ENCODE measurements at places on chromosomes 1 and 21.

- no peak for DNase-seq
- H3K27me3 ChIP-seq: peaks cover 9% of the 10 kb centered on the region
- no peaks in the 10 kb centered on the region for H3K36me3 ChIP-seq
Observed at GRCh38 chr1:29362764-29363163, 126.4 kb downstream of the PTPRU start.

DNA sequence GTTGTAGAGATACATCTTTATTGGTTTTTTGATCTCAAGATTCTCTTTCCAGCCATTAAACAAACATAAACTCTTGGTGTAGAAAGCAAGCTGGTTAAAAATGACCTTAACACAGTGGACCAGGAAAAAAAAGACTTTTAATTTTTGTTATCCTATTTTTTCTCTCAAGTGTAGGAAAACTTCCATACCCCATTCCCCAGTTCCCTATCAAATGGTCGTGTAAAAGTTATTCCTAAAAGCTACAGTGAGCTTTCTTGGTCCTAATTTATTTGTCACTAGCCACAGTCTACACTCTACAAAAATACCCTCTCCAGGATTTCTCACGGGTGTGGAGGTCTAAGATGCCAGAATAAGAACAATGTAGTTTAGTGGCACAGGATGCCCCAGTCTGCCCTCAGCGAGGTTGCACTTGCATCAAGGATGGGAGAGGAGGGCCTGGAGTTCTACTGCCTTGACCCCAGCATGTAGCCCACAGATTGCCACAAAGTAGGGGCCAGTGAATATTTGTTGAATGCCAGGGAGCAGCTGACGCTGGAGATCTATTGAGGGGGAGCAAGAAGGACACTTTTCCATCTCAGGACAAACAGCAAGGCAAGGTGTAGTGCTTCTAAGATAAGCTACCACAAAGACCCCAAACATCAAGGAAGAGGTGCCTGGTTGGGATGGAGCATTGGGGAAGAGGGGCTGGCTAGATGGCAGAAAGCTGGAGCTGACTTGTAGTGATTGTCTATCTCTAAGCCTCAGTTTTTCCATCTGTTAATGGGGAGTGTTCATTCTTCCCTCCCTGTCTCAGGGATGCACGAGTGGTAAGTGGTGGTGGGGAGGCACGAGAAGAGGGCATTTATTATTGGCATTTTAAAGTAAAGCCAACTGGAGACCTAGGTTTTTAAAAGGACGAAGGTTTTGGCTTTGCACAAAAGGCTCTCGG is 1.8 kb downstream of the MYCL start:
- H3K4me1 ChIP-seq: peaks cover 19% of the 10 kb centered on the region
- peaks cover 38% of the 10 kb centered on the region for H3K27me3 ChIP-seq
- H3K36me3 ChIP-seq: no peaks in the 10 kb centered on the region
- H3K4me3 ChIP-seq: peak overlapping the region; percentile 49

GRCh38 chr21:34642211-34643075 is 26.4 kb upstream of the CLIC6 start:
- peaks cover 10% of the 10 kb centered on the region for H3K4me1 ChIP-seq
- no peaks in the 10 kb centered on the region for H3K36me3 ChIP-seq
- H3K4me3 ChIP-seq: no peak overlapping the region
- no peaks in the 10 kb centered on the region for H3K27me3 ChIP-seq
- H3K27ac ChIP-seq: no peak overlapping the region

DNA sequence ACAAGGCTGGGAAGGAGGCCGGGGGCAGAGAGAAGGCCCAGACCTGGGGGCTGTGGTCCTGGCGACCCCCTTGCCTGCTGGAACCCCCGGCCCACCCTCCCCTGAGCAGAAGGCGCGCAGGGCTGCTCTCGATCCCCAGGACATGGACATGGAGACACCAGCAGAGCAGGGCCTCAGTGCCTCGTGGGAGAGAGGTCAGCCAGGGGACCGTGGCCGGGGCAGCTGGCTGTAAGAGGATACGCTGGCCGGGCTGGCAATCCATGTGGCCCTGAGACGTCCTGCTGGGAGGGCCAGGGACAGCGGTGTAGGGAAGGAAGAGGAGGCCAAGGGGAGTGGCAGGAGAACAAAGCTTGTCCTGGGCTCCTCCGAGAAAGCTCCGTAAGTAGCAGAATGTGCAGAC is 132.2 kb downstream of the CASZ1 start:
- peaks cover 11% of the 10 kb centered on the region for H3K36me3 ChIP-seq
- DNase-seq: no peak
- no peak overlapping the region for H3K4me3 ChIP-seq
- H3K27me3 ChIP-seq: no peaks in the 10 kb centered on the region

DNA sequence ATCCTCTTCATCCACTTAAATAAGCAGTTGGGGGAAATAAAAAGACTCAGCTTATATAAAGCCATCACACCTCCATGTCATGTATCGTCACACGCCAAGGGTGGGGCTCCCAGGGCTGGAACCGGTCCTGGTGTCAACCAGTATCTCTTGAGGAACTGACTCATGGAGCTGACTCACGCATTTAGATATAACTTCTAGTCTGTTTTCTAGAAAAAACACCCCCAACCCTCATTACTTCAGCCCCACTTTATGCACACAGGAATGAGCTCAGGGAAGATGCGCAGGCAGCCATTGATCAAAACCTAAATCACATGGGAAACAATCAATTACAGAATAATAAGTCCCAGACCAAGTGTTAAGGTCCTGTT is 6.9 kb upstream of the IL22RA1 start:
- H3K27ac ChIP-seq: no peak overlapping the region
- peaks cover 12% of the 10 kb centered on the region for H3K4me1 ChIP-seq
- no peak overlapping the region for H3K4me3 ChIP-seq
- DNase-seq: peak; percentile 64
- peaks cover 23% of the 10 kb centered on the region for H3K27me3 ChIP-seq

DNA sequence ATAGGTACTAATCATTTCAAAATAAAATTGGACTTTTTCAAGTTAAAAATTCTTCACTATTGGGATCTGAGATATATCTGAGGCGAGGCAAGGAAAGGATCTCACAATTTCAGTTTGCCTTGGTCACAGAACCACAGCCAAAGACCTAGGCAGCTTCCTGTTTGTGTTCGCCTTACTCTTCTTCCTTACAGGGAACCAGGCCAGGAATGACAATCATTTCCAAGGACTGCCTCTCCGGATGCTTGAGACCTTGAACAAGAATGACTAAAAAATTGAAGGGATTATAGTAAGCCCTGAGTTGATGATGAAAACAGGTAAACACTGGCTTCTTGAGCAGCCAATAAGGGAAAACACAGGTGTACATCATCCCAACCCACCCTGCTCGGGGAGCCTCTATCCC is 35.2 kb upstream of the SERBP1 start:
- H3K27me3 ChIP-seq: no peaks in the 10 kb centered on the region
- no peaks in the 10 kb centered on the region for H3K4me1 ChIP-seq
- no peak overlapping the region for H3K27ac ChIP-seq
- no peak overlapping the region for H3K4me3 ChIP-seq
- no peaks in the 10 kb centered on the region for H3K36me3 ChIP-seq

GRCh38 chr1:243710467-243710866 is 139.6 kb downstream of the AKT3 start:
- no peak overlapping the region for H3K27ac ChIP-seq
- H3K36me3 ChIP-seq: no peaks in the 10 kb centered on the region
- no peaks in the 10 kb centered on the region for H3K4me1 ChIP-seq
- H3K27me3 ChIP-seq: no peaks in the 10 kb centered on the region

DNA sequence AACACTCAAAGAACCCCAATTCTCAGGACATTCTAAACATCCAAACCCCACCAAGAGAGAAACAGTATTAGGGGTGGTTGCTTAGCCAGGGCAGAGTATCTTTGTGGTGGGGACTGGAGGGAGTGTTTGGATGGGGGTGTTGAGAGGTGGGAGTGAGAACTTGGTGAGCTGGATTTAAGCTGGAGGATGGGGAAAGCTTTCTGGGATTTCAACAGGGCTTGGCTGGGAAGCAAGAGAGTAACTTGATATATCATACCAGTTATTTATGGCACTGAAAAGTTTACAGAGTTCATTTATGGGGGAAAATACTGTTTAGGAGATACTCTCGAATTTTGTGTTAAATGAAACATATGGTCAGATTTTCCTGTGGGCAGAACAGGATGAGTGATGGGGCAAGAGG is 6.8 kb upstream of the CNIH3 start:
- H3K36me3 ChIP-seq: no peaks in the 10 kb centered on the region
- no peaks in the 10 kb centered on the region for H3K4me1 ChIP-seq
- no peak overlapping the region for H3K4me3 ChIP-seq

DNA sequence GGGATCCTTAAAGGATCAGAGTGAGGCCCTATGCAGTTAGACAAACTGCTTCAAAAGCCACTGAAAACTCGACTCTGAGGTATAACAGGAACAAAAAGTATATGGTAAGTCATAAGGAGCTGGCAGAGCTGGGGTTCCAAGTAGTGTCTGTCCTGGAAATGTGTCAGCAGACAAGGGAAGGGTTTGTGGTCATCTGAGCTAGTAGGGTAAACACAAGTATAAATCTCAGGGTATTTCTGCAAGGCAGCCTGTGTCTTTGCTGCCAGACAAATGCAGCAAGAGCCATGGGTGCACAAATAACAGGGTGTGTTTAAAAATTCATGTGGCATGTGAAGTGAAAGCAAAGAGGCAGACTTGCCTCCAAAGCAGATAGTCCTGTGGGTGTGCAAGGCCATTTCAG is 759.0 kb upstream of the ADAMTS5 start:
- no peak for DNase-seq
- no peak overlapping the region for H3K27ac ChIP-seq
- H3K36me3 ChIP-seq: no peaks in the 10 kb centered on the region
- no peak overlapping the region for H3K4me3 ChIP-seq

GRCh38 chr1:13764588-13765332 is 64.8 kb downstream of the PRDM2 start:
- peaks cover 19% of the 10 kb centered on the region for H3K36me3 ChIP-seq
- H3K4me1 ChIP-seq: peaks cover 56% of the 10 kb centered on the region
- H3K27ac ChIP-seq: no peak overlapping the region
- no peak for DNase-seq

DNA sequence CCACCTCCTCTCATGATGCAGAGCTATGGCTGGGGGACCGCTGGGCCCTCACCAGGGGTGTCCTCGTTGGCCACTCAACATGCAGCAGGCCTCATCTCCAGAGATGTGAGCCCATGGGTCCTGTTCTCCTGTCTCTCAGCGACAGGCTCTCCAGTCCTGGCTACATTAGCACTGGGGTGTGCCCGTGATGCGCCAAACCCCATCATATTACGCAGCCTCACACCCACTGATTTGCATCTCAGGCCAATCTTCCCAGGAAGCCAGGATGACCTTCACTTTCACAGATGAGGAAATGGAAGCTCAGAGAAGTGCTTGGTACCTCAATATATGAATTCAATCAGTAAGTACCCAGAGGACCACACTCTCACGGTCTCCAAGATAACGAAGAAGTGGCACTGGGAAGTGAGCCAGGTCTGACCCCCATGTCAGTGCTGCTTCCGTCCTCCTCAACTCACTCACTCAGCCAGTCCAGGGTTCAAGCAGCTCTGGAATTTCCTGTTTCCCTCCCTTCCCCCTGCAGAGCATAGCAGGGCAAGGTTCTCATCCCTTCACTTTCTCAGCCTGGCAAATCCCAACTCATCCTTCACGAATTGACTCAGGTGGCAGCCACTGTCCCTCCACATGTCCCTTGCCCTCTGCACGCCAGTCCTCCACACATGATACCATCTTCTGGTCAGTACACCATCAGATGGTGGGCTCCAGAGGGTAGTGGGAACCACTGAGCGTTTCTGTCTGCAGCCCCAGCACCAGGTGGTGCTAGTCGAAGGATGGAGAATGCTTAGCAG is 28.9 kb upstream of the EVA1B start:
- no peaks in the 10 kb centered on the region for H3K27me3 ChIP-seq
- H3K27ac ChIP-seq: no peak overlapping the region
- peaks cover 71% of the 10 kb centered on the region for H3K36me3 ChIP-seq
- DNase-seq: no peak
- no peak overlapping the region for H3K4me3 ChIP-seq
